ENCODE measurements at places on chromosomes 16 and 17.

DNA sequence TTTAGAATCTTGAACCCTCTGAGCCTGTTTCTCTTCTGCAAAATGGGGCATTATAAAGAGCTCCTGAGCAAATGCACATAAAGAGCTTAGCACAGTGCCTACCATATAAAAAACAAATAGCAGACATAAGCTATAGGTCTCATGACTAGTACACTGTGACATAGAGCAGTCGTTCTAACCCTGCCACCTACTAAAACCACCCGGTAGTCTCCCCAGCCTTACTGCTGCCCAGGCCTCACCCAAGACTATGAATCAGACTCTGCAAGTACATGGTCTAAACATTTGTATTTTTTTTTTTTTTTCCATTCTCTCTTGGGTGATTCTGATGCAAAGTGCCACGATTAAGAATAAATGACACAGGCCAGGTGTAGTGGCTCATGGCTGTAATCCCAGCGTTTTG is 33.9 kb downstream of the STX8 start:
- DNase-seq = no peak

DNA sequence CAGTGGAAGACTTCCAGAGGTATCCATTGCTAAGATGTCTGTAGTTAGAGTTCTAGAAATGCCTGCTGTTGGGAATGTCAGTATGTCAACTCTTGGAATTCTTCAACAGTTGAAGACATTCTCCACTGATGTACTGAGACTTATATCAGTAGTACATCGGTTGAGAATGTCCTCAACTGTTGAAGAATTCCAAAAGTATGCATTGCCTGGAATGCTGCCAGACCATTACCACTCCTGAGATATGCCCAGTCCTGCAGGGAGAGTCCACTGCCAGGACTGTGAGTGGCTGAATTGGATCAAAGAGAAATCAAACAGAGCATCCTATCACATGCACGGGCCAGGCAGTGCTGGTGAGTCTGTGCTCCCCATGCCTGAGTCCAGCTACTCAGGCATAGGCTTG is 42.0 kb downstream of the IL21R start:
- DNase-seq = no peak

- DNase-seq = no peak
These were observed 5.1 kb downstream of the CALCOCO2 start for GRCh38 chr17:48835971-48836370.

- no peak for DNase-seq
These were observed 67.2 kb upstream of the CLEC3A start for GRCh38 chr16:77955127-77955526.

DNA sequence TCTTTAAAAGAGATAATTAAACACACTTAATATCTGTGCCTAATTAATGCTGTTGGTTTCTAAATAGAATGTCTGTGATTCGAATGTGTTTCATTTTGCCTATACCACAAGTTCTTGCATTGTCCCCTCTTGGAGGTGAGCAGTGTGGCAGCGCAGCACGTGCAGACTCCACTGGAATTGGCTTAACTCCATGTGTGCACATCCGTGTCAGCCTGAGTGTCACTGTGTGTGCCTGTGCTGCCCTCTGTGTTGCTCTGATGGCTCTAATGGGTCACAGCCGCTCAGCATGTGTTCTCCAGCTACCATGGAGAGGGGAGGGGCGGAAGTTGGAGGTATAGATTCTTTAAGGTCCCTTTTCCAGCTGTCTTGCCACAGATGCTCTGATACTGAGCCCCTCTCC is 226.6 kb downstream of the SPECC1 start:
- no peak for DNase-seq

- no peak for DNase-seq
These were observed 25.8 kb downstream of the HLF start for GRCh38 chr17:55290492-55291113.

DNA sequence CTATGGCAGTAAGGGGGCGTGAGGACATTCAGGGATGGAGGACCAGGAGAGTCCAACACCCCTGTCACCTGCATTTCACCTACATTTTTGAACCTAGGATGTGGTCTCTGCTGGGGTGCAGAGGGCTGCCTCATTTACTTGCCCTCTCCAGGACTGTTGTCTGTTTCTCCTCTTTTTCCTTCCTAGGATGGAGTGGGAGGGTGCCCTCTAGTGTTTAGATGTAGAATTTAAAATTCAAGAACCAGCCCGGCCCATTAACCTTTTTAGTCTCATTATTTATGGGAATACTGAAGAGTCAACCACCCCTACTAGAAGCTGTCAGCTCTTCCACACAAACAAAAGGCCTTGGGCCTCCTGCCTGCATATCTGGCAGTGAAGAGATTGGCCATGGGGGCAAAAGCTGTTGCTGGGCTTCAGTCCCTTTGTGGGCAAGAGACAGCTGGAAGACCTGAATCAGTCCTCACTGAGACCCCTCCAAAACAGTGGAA is 2.5 kb upstream of the STARD3 start:
- DNase-seq = no peak

GRCh38 chr16:69607674-69608073 is 41.9 kb downstream of the NFAT5 start:
- no peak for DNase-seq

GRCh38 chr16:85279825-85280545 is 167.7 kb upstream of the CIBAR2 start:
- no peak for DNase-seq

DNA sequence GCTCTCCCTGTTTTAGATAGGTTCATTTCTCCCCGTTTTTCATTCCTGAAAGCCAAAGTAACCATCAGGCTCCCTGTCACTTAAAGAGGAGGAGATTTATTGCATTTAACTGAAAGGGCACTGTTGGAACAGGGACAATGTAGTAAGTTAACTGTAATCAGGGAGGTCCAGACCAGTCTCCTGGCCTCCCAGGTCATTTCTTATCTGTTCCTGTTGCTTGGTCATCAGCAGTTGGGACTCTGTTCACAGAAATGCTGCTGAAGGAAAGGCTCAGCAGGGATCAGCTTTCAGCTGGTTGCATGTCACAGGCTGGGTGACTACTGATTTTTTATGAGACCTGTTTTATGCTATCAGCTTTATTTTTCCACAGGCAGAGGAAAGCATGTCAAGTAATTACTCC is 622.6 kb upstream of the GOT2 start:
- DNase-seq = no peak

GRCh38 chr17:45372325-45372869 is 55.6 kb upstream of the MAP3K14 start:
- DNase-seq = no peak

- no peak for DNase-seq
These were observed 11.4 kb upstream of the CLDN9 start for GRCh38 chr16:3001316-3001715.

DNA sequence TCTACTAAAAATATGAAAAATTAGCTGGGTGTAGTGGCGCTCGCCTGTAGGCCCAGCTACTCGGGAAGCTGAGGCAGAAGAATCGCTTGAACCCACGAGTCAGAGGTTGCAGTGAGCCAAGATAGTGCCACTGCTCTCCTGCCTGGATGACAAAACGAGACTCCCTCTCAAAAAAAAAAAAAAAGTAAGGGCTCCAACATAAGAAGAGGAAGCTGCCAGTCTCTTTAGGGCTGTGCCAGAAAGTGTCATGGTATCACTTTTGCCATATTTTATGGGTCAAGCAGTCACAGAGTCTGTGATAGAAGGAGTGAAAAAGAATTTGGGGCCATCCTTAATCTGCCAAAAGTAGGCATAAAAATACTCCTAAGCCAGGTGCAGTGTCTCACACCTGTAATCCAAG is 1.4 kb upstream of the PIPOX start:
- DNase-seq = no peak

- no peak for DNase-seq
These were observed 186.3 kb upstream of the GSE1 start for GRCh38 chr16:85426806-85427205.

DNA sequence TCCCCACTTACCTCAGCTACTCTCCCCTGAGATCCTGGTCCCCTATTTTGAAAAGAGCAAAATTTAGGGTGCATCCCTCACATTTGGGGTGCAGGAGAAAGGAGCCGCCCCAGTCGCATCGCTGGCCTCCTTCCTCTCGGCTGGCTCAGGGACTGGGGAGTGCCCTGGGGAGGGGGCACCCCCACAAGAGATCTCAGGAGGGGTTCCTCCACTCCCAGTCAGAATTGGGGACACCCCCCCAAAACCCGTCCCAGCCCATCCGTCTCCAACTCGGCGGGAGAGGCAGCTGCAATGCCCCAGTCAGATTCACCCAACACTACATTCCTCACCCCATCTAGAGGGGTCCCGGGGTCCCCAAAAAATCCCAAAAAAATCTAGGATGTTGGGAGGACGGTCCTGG is 3.5 kb upstream of the BCL6B start:
- no peak for DNase-seq

DNA sequence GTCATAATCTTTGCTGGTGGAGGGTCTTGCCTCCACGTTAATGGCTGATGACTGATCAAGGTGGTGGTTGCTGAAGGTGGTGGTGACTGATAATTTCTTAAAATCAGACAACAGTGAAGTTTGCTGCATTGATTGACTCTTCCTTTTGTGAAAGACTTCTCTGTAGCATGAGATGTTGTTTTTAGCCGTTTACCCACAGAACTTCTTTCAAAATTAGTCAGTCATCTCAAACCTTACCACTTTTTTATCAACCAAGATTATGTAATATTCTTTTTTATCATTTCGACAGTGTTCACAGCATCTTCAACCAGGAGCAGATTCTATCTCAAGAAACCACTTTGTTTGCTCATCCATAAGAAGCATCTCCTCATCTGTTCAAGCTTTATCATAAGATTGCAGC is 5.9 kb downstream of the UQCRC2 start:
- no peak for DNase-seq

GRCh38 chr17:34596920-34597319 is 17.5 kb downstream of the TMEM132E start:
- no peak for DNase-seq

DNA sequence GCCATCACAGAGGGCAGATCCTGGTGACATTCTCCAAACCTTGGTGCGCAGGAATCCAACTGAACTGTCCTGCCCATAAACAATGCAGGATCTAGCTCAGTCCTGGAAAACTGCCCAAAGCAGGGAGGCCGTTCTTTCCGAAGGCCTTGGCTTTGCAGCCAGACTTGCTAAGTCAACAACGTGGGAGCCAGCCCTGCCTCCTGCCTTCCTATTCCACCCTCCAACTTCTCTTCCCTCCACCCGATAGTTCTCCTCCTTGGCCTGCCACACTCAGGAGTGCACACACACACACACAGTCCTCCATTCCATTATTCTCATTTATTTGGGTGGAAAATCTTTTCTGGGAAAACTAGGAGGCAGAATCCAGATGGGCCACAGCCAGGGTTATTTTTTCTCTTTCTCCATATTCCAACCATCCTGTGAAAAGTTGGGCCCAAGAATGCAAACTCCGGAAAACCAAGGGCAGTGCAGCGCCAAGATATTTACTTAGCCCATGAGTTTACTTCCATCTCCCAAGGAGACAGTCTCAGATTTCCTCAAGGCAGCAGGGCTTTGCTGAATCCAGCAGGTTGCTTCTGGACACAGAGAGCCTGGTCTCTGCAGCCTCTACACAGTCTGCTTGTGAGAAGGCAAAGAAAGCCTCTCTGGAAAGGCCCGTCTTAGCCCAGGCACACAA is 15.8 kb downstream of the COPRS start:
- DNase-seq = no peak

DNA sequence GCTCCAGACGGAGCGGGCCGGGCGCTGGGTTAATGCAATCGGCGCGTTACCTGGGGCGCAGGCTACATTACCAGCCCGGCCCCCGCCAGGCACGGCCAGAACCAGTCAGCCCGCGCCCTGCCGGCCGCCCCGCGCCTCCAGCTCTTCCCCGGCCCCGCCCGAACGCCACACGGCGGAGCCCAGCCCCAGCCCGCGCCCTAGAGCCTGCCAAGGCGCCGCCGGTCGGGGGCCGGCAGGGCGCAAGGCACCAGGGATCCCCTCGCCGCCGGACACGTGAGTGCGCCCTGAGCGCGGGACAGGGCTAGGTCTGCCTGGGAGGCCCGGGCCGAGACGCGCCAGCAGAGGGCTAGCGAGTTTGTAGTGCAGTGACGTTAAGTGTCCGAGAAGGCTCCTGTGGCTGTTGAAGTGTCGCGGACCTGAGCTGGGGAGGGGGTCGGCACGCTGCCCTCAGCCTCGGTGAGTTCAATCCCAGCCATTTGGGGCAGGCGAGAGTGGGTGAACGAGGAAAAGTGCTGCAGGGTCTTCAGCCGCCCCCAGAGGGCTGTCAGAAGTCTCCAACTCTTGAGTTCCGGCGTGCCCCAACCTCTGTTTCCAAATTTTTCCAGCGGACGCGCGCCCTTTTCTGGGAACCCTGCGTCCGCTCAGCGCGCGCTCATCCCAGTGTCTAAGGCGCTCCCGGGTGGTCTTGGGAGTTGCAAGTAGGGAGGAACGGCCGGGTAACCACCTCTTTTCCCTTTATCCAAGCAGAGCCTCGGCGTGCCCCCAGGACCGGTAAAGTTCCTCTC is at the start of gene SLC6A2:
TSS of gene SLC6A2 (plus strand) at position 92 of the 785 bp plus-strand sequence. CDS start 707 bp downstream, outside the sequence.
- no peak for DNase-seq

GRCh38 chr16:78323315-78323714 is 223.9 kb downstream of the WWOX start:
- DNase-seq = no peak

GRCh38 chr17:82016875-82017459 is 5.7 kb downstream of the CENPX start:
- DNase-seq = no peak

DNA sequence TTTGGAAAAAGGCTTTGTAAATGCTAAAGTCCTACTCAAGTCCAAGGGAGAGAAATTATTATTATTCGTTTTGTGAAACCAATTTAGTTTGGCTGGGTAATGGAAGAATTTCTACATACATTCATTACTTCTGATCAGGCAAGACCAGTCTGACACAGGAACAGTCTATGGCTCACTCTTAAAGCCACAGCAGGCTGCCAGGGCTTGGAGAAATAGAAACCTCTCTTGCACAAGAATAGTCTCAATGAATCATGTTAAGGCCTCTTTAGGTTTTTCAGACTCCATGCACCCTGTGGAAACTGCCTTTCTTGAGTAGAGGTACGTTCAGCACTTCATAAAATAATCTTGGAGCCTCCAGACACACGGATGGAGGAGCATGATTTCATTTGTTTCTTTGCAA is 167.7 kb downstream of the IRX3 start:
- DNase-seq = no peak

DNA sequence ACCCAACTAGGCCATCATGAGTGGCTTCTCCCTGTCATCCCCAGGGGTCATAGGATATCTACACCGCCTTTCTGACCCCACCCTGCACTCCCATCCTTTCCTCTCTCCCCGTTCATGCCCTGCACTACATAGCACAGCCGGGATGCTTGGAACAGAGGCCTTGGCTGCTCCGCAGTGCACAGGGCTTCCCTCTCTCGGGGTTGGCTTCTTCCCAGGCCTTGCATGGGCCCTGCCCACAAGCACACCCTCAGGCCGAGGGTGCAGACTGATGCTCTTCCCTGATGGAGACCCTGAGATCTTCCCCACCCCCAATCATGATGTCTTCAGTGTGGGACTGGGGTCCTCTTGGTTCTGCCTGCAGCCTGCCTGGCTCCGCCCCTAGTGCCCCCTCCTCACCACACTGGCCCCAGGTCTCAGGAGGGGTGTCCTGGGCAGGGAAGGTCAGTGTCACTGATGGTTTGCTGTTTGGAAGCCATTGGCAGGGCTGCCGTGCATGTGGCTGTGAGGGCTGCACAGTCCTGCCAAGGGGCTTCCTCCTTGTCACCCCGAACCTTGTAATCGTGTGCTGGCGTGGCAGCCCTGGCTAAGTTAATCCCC is 14.3 kb upstream of the NAGLU start:
- DNase-seq = no peak
